ENCODE measurements at places on chromosomes 3 and 15.

- DNase-seq = no peak
Measured at GRCh38 chr3:14889205-14889604, 58.2 kb upstream of the NR2C2 start.

DNA sequence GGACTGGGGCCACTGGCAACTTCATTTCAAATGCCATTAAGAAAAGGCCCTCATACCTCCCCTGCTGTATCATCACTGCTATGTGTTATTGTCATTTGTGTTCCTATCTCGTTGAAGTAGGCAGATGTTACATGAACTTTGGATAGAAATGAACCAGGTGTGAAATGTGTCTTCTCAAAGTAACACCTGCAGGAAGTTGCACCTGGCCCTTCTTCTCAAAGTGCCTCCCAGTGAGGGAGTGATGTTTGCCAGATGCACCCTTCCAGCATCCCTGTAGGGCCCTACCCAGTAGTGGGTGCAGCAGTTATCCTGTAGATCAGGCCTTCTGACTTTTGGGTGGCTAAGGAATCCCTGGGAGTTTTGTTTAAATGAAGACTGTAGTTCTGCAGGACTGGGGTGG is 197.7 kb upstream of the CTNNB1 start:
- DNase-seq = no peak

GRCh38 chr15:48645558-48646330 is at the start of gene FBN1:
FBN1 (minus strand) TSS chr15:48645709; CDS start chr15:48644769, 940 bp downstream.
- peak; percentile 18 for DNase-seq

GRCh38 chr3:1380926-1381646 is 288.3 kb downstream of the CNTN6 start:
- no peak for DNase-seq

DNA sequence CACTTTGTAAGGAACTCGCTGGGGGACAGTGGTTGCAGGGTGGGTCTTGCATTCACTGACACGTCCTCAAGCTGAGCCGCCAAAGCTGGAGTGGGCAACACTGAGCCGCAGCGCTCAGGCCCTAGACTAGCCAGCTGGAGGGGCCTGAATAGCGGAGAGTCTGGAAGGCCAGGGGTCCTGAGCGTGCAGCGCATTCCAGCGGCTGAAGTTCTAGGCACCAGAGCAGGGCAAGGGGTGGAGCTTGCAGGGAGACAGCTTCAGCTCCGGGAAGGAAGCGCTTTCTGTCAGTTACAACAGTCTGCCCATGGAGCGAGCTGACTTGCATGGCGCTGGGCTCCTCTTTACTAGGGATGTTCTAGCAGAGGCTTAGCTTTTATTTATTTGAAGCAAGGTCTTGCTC is 2.7 kb downstream of the MAP6D1 start:
- DNase-seq = no peak

GRCh38 chr3:103894162-103894822 is 1459.5 kb downstream of the ZPLD1 start:
- DNase-seq = no peak

DNA sequence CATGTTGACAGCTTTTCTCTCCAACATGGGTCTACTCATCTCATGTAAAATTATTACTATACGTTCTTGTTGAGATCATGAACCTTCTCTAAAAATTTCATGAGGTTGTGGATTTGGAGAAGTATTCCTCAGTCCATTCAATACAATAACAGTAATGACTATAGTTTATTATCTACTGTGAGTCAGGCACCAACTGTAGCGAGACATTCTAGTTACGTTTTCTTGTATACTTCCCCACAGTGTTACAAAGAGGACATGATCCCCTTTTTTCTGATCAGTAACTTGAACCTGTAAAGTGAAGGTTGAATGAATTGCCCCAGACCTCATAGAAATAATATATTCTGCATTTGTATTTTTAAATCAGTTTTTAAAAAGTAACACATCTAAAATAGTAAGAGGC is 76.4 kb downstream of the AKAP13 start:
- DNase-seq = no peak

DNA sequence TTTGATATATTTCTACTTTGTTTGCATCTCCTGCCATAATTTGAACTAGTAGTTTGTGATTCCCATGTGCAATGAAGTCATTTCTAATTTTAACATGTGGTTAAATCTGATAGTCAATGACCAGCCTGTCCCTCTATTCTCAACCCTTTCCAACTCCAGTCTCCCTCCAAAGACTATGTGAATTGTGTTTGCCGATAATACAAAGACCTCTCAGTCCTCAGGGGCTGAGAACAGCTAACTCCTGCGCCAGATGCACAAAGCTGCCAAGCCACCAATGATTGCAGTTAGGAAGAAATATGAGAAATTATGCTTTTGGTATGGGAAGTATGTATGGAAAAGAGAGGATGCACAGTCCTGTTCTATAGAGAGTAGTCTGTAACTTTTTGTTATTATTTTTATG is 54.0 kb downstream of the KCNH8 start:
- DNase-seq = no peak

- no peak for DNase-seq
Measured at GRCh38 chr15:98152156-98152555, 191.7 kb downstream of the ARRDC4 start.

- no peak for DNase-seq
Measured at GRCh38 chr3:36943601-36944000, 1.3 kb downstream of the TRANK1 start.

DNA sequence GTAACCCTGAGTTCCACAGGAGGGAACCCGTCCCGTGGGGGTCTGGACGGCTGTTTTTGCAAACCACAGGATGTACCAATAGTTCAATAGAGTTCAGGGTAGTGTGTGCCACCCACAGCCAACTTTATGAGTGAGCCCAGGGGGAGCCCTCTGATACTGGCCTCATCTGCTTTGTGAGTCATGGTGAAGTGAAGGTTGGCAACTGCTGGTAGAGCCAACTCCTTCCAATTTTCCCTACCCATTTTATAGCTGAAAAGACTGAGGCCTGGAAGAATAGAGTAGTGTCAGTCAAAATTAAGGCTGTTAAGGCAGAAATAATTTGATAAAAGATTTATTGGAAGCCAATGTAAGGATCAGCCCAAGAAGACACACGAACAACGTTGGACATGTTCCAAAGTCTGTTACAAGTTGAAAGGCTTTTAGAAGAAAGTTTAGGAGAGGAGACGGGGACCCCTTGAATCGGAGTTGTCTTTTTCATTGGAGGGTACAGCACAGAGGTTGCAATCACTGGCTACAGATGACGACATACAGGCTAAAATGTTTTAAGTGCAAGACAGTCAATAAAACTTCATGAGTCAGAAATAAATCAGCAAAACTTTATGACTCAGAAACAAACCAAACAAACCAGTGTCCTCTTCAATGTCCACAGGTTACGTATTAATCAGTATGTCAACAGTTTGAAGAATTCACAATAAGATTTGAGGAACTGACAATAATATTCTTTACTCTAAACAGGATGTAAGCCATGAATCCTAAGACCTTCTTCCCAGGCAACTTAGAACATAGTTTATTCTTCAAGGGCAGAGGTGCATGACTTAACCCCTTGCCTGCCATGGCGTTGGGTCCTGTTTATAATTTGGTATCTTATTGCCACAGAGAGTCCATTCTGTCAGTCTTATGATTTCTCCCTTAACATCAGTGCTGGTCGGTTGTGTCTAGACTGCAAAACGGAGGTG is 62.9 kb upstream of the NR2E3 start:
- no peak for DNase-seq

GRCh38 chr3:109116031-109116430 is 1.9 kb downstream of the MORC1 start:
- DNase-seq = no peak

DNA sequence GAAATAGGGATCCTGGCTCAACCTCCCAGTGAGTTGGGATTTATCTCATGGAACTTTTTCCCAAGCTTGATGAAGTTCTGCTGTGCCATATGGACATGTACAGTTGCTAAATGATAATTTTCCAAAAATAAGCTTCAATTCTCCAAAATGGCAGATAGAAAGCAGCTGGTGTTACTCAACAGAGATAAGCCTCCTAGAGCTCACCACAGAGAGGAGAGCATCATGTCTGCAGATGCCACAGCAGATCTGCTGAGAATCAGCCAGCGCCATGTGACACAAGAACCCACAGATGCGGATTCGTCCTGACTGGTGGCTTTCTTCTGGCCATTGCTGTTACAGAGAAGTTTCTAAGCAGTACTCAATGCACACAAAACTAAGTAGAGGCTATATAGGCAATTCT is 50.6 kb downstream of the AGTR1 start:
- no peak for DNase-seq

GRCh38 chr3:143445118-143445517 is 325.5 kb downstream of the CHST2 start:
- DNase-seq = no peak

DNA sequence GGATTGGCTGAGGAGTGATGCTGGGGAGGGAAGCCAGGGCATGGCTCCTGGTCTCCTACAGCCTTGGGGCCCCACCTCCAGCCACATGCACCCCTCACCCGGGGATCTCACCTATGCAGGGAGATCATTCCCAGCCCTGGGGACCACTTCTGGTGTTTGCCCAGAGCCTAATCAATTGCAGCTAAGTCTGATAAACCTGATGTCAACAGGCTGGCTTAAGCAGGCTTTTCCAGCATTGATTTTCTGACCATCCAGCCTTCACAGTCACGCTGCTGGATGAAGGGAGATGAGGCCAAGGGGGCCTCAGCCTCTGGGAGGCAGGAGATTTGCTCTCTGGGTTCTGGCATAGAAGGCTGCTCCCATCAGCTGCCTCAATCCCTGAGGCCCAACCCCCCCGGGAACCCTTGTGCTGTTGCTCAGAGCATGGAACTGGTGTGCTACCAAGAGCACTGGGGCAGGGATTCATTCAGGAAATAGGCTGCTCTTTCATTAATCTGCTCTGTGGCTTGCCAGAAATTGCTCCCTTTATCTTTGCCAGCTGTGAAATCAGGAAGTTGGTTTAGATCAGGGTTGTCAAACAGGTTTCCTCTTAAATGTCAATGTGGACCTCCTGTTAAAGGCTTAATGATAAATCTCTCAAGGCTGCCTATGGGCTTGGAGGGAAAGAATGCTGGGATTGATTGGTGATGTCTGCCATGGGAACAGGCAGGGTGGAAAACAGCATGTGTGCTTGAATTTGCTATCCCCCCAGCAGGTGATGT is 19.0 kb downstream of the FAM3D start:
- DNase-seq = no peak

- DNase-seq = no peak
Measured at GRCh38 chr3:13080591-13080990, 7.4 kb upstream of the IQSEC1 start.

- DNase-seq = no peak
Measured at GRCh38 chr15:40595219-40595618, 1.2 kb downstream of the KNL1 start.

DNA sequence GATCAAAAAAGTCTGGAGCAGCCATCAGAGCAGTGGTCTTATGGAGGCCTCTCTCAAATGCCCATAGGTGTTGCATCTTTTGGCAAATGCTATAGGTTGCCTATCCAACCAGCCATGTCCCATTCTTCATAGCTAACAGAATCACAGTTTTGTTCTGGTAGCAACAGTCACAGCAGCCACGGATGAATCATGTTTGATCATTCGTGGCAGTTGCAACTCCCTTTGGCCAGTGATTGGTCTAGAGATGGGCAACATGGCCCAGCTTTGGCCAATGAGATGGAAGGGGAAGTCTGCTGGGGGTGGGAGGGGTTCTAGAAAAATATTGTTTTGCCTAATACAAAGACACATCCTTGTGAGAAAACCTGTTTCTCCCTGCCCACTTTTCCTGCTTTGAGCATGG is 50.3 kb upstream of the PPP2R3A start:
- DNase-seq = no peak

- DNase-seq = no peak
Measured at GRCh38 chr3:183353421-183353820, 75.0 kb downstream of the MCF2L2 start.

DNA sequence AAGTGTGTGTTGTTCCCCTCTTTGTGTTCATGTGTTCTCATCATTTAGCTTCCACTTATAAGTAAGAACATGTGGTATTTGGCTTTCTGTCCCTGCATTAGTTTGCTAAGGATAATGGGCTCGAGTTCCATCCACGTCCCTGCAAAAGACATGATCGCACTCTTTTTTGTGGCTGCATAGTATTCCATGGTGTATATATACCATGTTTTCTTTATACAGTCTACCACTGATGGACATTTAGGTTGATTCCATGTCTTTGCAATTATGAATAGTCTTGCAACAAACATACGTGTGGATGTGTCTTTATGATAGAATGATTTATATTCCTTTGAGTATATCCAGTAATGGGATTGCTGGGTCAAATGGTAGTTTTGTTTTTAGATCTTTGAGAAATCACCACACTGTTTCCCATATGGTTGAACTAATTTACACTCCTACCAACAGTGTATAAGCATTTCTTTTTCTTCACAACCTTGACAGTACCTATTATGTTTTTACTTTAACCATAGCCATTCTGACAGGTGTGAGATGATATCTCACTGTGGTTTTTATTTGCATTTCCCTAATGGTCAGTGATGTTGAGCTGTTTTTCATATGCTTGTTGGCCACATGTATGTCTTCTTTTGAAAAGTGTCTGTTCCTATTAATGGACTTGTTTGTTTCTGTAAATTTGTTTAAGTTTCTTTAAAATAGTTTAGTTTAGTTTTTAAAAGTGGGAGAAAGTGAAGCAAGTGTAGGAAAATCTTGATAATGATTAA is 21.9 kb upstream of the SLC30A4 start:
- DNase-seq = no peak

DNA sequence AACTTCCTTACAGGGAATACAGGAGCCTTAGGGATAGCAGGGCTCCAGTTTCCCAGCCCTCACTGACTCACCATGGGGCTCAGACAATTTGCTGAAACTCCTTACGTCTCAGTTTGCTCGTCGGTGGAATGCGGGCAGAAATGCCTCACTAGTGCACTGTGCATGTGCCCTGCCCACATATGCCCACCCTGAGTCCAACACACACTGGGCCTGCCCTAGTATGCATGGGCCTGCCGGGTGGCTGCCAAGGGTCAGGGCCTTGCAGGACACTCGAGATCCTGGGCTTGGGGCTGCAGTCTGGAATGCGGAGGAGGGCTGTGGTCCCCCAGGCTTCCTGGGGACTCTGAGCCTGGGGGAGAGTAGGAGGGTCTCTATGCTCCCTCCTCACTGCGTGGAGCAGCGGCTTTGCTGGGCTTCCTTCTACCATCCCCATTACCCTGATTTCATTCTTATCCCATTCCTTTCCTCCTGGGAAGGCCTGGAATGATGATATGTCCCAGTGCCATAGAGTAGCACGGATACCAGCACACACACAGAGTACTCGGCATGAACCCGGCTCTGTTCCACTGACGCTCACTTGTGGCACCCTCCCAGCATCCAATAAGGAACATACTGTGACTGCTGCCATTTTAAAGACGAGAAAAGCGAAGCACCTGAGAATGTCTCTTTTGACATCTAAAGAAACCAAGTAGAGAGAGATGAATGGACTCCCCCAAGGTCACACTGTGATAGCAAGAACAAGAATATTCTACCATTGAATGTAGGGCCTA is 124.2 kb downstream of the ASB7 start:
- DNase-seq = no peak

DNA sequence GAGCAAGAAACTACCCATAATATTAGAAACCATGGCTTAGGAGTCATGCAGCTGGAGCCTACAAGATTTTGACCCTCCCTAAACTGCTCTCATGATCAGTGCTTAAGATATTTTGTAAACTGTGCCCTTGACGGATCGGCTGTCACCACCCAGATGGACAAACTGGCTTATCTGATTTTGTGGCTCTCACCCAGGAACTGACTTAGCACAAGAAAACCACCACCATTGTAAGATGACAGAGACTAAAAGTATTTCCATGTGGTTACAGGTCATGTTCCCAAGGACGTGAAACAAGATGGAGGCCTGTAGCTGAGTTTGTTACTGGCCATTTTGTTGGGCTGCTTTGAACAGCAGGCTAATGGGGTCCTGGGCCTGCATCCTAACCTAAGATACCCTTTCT is 940.9 kb downstream of the OTOL1 start:
- no peak for DNase-seq

- no peak for DNase-seq
Measured at GRCh38 chr15:100531823-100532327, 3.1 kb upstream of the CERS3 start.

Measured in stimulated activated naive CD8-positive, alpha-beta T cell treated with anti-CD3 and anti-CD28 coated beads, Interleukin-15, Interleukin-2, amounts not matched to agents 100 U/mL and 50 U/mL, for 24 hours (primary cell).